ENCODE measurements at places on chromosomes 11 and 22.
A peak's percentile ranks its signal among the peaks of the same experiment; 100 is the strongest.

- no peak for DNase-seq
Observed at GRCh38 chr11:64060263-64060860, 24.6 kb downstream of the FLRT1 start.

- DNase-seq: no peak
Observed at GRCh38 chr11:27894552-27894951, 194.3 kb upstream of the BDNF start.

GRCh38 chr11:72838691-72839305 lies 24.6 kb downstream of the ATG16L2 start:
- no peak for DNase-seq

DNA sequence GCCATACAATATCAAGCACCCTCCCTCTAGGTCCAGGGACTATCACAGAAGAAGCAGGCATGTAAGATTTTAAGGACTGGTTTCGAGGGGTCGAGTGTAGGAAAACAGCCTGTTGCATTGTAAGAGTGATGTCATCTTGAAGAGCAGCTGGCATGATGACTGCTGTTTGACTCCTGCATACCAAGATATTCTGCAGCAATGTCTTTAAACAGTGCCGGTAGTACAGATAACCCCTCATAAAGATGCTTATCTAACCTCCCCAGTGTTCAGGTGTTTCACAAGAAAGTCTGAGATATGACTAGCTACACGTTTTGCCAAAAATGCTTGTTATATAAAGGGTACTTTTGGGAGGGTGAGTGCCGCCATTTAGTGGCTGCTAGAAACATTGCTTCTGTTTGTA lies 12.0 kb downstream of the FAM111A start:
- DNase-seq: no peak

DNA sequence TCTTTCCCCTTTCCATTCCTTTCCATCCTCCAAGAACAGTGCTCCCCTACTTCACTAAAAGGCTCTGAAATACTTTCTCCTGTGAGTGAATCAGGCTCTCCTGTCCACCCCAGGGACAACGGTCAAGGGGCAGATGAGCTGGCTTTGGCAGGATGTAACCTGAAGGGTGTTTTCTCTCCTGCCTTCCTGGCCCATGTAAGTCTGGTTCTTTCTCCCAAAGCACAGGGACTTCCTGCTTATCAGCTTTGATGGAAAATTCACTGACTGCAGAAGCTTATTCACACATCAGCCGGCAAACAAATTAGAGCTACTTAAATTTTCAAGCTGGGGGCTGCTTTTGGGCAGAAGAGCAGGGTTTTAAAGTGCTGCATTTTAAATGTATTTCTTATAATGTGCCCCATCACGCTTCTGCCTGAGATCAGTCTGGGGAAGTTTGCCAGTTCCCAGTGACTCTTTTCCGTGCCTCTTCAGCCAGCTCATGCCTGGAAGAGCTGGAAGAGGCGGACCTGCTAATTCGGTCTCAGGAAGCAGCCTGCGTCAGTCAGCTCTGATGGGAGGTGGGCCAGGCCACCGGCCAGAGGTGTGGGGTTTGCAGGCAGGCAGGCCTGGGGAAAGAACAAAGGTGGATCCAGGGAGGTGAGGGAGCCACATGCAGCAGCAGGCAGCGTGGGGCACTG lies 140.4 kb upstream of the TBCEL start:
- no peak for DNase-seq

DNA sequence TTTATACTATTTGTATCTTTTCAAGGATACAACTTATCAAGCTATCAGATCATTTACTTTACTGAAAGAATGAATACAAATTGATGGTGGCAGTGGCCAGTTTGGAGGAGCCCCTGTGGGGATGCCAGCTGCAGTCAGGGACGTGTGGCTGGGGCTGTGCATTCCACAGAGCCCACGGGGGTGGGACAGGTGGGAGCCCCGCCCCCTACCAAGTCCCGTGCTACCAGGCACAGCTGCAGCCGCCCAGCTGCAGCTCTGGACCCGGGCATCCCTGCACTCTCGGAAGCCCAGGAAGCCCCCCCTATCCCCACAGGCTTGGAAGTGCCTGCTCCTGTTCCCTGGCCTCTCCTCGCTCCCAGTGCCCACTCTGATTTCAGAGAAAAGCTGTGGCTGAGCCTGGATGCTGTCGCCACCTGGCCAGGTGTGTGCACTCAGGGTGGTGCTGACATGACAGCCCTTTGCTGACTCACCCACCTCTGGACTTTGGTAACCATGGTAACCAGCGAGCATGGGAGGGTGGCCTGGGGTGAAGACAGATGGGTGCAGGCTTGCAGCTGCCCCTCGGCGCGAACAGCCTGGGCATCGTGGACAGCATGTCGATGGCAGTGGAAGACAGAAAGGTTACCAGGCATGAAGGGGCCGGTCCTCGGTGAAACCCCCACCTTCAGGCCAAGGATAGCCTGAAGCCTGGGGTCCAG lies 138.1 kb downstream of the SBF2 start:
- DNase-seq: no peak

- DNase-seq: no peak
Observed at GRCh38 chr11:69152733-69153421, 2.9 kb upstream of the SMIM38 start.

GRCh38 chr11:48172818-48173609 lies 43.6 kb upstream of the OR4B1 start:
- DNase-seq: peak; percentile 78

- DNase-seq: no peak
Observed at GRCh38 chr11:62033191-62034035, 66.0 kb upstream of the FTH1 start.

- DNase-seq: no peak
Observed at GRCh38 chr11:128354476-128354875, 232.9 kb downstream of the ETS1 start.

GRCh38 chr11:70705930-70706329 lies 307.6 kb downstream of the CTTN start:
- no peak for DNase-seq
